ENCODE measurements at places on chromosomes 7 and 10. TPM values are rescaled to one million over a fixed set of nuclear protein-coding genes. Genes with fewer than 3 reads are reported as not detected.

- DNase-seq, result no peak
- H3K36me3 ChIP-seq, result no peaks in the 10 kb centered on the region
- H3K27me3 ChIP-seq, result no peaks in the 10 kb centered on the region
- peak overlapping the region; percentile 55 for H3K4me3 ChIP-seq
Measured at GRCh38 chr7:69598487-69599285, 411 bp downstream of the AUTS2 start.

GRCh38 chr7:71871446-71871845 is 540.7 kb downstream of the CALN1 start:
- no peaks in the 10 kb centered on the region for H3K36me3 ChIP-seq
- no peaks in the 10 kb centered on the region for H3K27me3 ChIP-seq
- DNase-seq, result no peak
- no peak overlapping the region for H3K27ac ChIP-seq
- H3K4me3 ChIP-seq, result no peak overlapping the region

- H3K4me3 ChIP-seq, result no peak overlapping the region
- DNase-seq, result peak; percentile 17
- peak overlapping the region; percentile 71 for H3K27ac ChIP-seq
- no peaks in the 10 kb centered on the region for H3K36me3 ChIP-seq
- no peaks in the 10 kb centered on the region for H3K27me3 ChIP-seq
- peaks cover 29% of the 10 kb centered on the region for H3K4me1 ChIP-seq
Measured at GRCh38 chr10:77532068-77532467, 105.5 kb downstream of the KCNMA1 start.

DNA sequence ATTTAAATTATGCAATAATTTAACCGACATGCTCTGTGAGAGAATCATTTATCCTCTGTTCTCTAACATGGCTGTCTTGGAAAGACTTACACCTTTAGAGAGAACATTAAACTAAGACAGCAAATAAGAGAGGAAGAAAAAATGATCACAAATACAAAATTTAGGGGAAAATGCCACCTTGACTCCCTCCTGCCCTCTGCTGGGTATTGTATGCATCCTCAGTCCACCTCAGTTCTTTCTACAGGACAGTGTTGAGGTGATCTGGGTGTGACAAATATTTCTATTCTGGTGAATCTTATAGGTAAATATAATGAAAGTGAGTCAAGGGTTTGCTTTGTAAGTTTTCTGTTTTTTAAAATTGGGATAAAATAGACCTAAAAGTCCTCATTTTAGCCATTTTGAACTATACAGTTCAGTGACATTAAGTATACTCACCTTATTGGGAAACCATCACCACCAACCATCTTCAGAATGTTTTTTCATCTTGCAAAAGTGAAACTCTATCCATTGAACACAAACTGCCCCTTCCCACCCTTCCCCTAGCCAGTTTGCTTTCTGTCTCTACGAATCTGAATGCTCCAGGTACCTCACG is 61.5 kb upstream of the ELMO1 start:
- peak; percentile 51 for DNase-seq
- no peak overlapping the region for H3K27ac ChIP-seq
- H3K4me1 ChIP-seq, result no peaks in the 10 kb centered on the region
- no peaks in the 10 kb centered on the region for H3K27me3 ChIP-seq

DNA sequence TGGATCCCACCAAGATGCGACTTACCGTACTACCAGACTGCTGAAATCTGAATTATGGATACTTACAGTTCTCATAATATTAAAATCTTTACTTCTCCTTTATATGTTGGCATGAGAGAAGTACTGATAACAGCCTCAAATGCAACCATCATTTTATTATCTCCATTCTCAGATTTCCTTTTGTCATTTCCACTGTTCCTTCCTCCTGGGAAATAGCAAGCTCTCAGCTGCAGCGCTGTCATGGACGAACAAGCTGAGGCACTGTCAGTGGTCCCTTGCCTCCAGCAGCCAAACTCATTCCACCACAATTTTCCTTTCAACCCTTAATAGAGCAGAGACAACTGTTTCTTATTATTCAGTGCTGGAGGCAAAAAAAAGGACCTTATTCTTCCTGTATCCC is 478.4 kb downstream of the ARL4A start:
- H3K27me3 ChIP-seq, result no peaks in the 10 kb centered on the region
- H3K27ac ChIP-seq, result no peak overlapping the region
- no peak overlapping the region for H3K4me3 ChIP-seq

DNA sequence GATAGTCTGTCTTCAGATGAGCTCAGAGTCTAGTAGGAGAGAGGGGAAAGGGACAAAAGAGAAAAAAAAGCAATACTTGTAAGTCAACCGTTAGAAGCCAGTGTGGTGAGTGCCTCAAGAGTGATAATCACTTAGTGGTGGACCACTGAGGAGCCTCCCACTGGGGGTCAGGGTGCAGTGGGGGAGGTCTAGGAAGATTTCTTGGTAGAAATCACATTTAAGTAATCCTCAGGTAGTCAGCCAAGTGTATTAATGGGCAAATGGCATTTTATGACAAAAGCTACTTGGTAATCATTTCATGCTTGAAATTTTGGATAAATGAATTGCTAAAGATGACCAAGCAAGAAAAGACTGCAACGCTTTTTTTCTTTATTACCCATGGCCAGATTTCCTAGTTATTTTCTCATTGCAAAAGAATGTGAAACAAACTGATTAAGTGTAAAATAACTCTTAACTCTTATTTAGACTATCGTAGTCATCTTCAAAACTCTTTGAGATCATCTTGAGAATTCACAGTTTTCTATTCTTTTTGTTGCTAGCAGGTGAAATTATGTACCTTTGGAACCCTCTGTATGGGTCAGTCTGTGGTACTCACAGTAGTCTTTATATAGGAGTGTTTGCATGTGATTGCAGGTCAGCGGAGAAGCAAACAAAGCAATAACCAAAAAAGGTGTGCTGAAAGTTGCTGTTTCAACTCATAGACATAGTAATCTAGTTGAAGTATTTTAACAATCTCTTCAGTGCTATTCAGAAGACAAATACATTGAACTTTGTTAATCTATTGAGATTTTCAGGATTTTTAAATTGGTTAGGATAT is 63.9 kb downstream of the PPP1R9A start:
- DNase-seq, result no peak
- no peaks in the 10 kb centered on the region for H3K4me1 ChIP-seq
- H3K27ac ChIP-seq, result no peak overlapping the region
- H3K36me3 ChIP-seq, result no peaks in the 10 kb centered on the region

GRCh38 chr10:44723619-44724325 is 187.4 kb upstream of the TMEM72 start:
- H3K36me3 ChIP-seq, result no peaks in the 10 kb centered on the region
- peak; percentile 91 for DNase-seq
- H3K27me3 ChIP-seq, result no peaks in the 10 kb centered on the region
- H3K4me3 ChIP-seq, result no peak overlapping the region
- H3K4me1 ChIP-seq, result peaks cover 22% of the 10 kb centered on the region

- peak overlapping the region; percentile 93 for H3K4me3 ChIP-seq
- H3K36me3 ChIP-seq, result peaks cover 2% of the 10 kb centered on the region
- peak overlapping the region; percentile 89 for H3K27ac ChIP-seq
- DNase-seq, result no peak
- no peaks in the 10 kb centered on the region for H3K27me3 ChIP-seq
Measured at GRCh38 chr7:149715476-149715875, 57.9 kb downstream of the ZNF467 start.

DNA sequence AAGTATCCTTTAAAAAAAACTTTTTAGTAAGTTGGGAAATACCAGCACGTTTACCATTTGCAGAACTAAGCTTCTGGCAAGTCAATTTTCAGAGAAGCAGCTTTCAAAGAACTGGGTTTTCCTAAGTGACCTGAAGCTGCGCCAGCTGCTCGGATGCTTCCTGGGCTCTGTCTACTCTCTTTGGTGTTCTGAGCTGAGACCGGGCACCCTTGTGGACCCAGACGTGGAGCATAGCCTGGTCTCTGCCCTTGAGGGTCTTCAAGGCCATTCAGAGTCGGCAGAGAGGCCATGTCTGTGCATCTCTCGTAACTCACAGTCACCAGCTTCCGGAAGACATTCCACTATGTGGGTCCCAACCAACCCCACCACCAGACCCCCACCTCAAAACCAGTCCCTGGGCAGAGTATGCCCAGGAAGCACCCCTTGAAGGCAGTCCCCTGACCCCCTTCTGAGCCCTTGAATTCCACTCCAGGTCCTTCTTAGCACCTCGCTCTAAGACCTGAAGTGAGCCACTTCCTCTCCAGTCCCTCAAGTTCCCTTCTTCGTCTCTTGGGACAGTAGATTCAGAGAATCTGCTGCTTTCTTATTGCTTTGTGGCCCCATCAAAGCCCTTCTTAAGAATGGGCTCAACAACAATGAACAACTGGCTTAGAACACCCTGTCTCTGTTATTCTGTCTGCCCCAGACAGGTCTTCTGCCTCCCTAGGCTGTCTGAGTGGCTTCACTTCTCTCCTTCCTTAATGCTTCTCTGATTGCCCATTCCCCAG is 8.5 kb downstream of the CALML5 start:
- DNase-seq, result no peak
- no peak overlapping the region for H3K27ac ChIP-seq
- peaks cover 9% of the 10 kb centered on the region for H3K36me3 ChIP-seq
- no peak overlapping the region for H3K4me3 ChIP-seq
- peaks cover 14% of the 10 kb centered on the region for H3K4me1 ChIP-seq

DNA sequence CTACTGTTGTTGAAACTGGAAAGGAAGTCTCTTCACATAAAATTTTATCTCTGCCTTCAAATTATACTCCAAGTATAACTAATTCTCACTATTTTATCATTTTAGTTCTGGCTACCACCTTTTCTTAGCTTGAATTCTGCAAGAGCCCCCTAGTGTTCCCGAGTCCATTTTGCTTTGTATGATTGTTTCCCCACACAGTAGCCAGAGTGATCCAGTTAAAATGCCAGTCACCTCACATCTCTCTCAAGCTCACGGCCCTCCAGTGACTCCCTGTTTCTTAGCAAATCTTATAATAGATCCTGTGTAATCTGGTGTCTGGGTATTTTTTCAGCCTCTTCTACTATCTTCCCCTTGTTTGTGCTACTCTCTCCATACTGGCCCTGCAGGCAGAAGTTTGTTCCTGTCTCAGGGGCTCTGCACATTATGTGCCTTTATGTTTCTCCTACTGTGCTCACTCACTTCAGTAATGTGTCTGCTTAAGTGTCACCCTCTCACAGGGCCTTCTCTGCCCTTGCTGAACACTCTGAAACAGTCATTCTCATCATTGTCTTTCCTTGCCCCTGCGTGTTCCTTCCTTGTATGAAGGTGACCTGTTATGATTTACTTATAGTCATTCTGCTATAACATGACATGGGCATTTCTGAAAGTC is 8.9 kb downstream of the WAC start:
- DNase-seq, result no peak
- H3K27ac ChIP-seq, result no peak overlapping the region
- H3K4me1 ChIP-seq, result peaks cover 22% of the 10 kb centered on the region
- H3K27me3 ChIP-seq, result no peaks in the 10 kb centered on the region
- no peak overlapping the region for H3K4me3 ChIP-seq

- H3K4me3 ChIP-seq, result no peak overlapping the region
- DNase-seq, result no peak
- H3K27ac ChIP-seq, result no peak overlapping the region
- H3K36me3 ChIP-seq, result no peaks in the 10 kb centered on the region
Measured at GRCh38 chr10:29914986-29915785, 144.2 kb downstream of the JCAD start.

GRCh38 chr10:110212119-110213006 is 5.0 kb downstream of the MXI1 start:
- no peaks in the 10 kb centered on the region for H3K27me3 ChIP-seq
- H3K27ac ChIP-seq, result peak overlapping the region; percentile 88

- H3K27me3 ChIP-seq, result peaks cover 11% of the 10 kb centered on the region
- no peak overlapping the region for H3K27ac ChIP-seq
- H3K4me3 ChIP-seq, result no peak overlapping the region
- no peak for DNase-seq
Measured at GRCh38 chr7:128104108-128104742, 73.0 kb upstream of the LRRC4 start.

DNA sequence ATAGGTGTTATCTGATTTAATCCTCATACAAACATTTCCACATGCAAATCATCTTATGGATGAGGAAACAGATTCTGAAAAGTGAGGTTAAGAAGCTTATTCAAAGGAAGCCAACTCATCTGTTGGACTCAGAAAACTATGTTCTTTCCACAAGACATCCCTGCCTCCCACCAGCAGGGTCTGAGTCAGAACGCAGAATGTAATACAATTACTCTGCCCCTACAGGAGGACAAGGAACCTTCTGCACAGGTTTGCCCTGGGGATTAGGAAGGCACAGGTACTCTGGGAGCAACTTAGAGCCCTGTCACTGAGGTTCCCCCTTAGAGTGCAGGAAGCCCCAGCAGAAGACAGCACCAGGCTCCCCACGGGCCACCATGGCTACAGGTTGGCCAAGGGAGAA is 255.7 kb downstream of the TNS3 start:
- H3K4me3 ChIP-seq, result no peak overlapping the region
- H3K27me3 ChIP-seq, result no peaks in the 10 kb centered on the region
- H3K27ac ChIP-seq, result no peak overlapping the region
- H3K36me3 ChIP-seq, result peaks cover 34% of the 10 kb centered on the region
- peaks cover 15% of the 10 kb centered on the region for H3K4me1 ChIP-seq
- peak; percentile 47 for DNase-seq

GRCh38 chr10:69451784-69452251 is 553 bp downstream of the TSPAN15 start:
- DNase-seq, result no peak
- no peaks in the 10 kb centered on the region for H3K36me3 ChIP-seq
- H3K4me1 ChIP-seq, result peaks cover 26% of the 10 kb centered on the region
- no peaks in the 10 kb centered on the region for H3K27me3 ChIP-seq
- H3K4me3 ChIP-seq, result peak overlapping the region; percentile 72
- H3K27ac ChIP-seq, result no peak overlapping the region

GRCh38 chr10:24483701-24484100 is 240.0 kb downstream of the ARHGAP21 start:
- H3K4me1 ChIP-seq, result peaks cover 32% of the 10 kb centered on the region
- peak; percentile 98 for DNase-seq
- peaks cover 56% of the 10 kb centered on the region for H3K36me3 ChIP-seq
- no peaks in the 10 kb centered on the region for H3K27me3 ChIP-seq
- H3K4me3 ChIP-seq, result peak overlapping the region; percentile 55
- peak overlapping the region; percentile 98 for H3K27ac ChIP-seq

- no peak overlapping the region for H3K4me3 ChIP-seq
- no peaks in the 10 kb centered on the region for H3K27me3 ChIP-seq
- no peaks in the 10 kb centered on the region for H3K4me1 ChIP-seq
Measured at GRCh38 chr7:135253851-135254771, 20.5 kb downstream of the STRA8 start.

Gene HMX2
- total RNA-seq, result not detected

Gene CRYGN
- total RNA-seq, result not detected

Gene SOSTDC1
- total RNA-seq, result not detected

Gene NXPH1
- not detected for total RNA-seq

Gene CDK14
- 21.2 TPM for total RNA-seq

Gene C7orf57
- 0.52 TPM for total RNA-seq

Gene FXYD4
- not detected for total RNA-seq

Gene CPED1
- not detected for total RNA-seq

All from MCF 10A (cell line).